ENCODE measurements at places on chromosomes 5 and 9. TPM values are rescaled to one million over a fixed set of nuclear protein-coding genes. Genes with fewer than 3 reads are reported as not detected.

GRCh38 chr5:68464424-68464823, 248.9 kb downstream of the PIK3R1 start:
- DNase-seq = no peak

DNA sequence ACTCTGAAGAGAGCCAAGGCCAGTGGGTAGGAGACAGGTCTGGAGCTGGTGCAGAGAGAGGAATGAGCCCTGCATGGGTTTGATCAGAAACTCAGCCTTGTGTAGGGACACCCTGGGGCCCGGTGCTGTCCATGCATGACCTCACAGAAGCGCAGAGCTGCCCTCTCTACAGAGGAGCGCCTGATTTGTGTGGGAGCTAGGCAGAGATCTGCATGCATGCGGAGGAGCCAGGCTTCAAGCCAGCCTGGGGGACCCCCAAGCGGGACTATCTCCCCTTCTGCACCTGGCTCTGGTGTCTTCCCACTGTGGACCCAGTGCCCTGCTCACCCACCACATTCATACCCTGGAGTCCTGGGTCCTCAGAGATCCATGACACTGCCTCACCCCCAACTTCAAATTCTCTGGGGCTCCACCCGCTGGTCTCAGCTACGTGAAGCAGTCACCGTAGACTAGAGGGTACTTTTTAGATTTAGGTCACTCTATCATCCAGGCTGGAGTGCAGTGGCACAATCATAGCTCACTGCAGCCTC, 2.6 kb upstream of the LCN2 start:
- DNase-seq = no peak

DNA sequence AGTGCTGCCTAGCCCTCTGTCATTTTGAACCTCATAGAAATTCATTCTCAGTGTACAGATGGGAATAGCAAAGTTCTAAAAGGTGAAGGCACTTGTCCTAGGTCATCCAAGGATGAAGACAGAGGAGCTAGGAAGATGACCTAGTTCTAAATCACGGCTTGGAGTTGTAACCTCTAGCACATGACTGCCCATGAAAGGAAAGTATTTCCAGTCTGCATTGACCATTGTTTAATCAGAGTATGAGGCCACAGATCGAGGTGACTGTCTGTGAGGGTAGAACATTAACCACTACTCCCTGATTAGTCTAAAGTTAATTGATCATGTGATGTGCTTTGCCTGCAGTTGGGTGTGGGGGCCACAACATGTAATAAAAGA, 674 bp upstream of the TNFSF15 start:
- DNase-seq = no peak

GRCh38 chr9:70340572-70340971, 73.9 kb downstream of the KLF9 start:
- no peak for DNase-seq

DNA sequence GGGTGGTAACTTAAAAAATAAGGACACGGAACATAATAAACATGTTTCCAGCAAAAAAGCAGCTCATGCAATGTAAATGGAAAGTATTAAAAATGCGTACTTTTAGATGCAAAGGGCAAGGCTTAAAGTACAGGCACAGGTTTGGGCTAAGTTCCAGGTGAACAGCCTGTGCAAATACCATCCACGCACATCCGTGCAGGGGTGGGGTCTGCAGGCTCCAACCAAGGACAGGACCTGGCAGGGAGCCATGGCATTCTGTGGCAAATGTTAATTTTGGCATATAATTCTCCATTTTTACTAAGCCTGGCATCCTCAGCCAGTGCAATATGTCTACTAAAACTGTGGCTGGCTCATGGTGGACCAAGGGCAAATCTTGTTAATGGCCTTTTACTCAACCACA, 365.8 kb upstream of the DAP start:
- no peak for DNase-seq

GRCh38 chr5:179166886-179167841, 107.0 kb downstream of the ZNF354C start:
- peak; percentile 70 for DNase-seq

DNA sequence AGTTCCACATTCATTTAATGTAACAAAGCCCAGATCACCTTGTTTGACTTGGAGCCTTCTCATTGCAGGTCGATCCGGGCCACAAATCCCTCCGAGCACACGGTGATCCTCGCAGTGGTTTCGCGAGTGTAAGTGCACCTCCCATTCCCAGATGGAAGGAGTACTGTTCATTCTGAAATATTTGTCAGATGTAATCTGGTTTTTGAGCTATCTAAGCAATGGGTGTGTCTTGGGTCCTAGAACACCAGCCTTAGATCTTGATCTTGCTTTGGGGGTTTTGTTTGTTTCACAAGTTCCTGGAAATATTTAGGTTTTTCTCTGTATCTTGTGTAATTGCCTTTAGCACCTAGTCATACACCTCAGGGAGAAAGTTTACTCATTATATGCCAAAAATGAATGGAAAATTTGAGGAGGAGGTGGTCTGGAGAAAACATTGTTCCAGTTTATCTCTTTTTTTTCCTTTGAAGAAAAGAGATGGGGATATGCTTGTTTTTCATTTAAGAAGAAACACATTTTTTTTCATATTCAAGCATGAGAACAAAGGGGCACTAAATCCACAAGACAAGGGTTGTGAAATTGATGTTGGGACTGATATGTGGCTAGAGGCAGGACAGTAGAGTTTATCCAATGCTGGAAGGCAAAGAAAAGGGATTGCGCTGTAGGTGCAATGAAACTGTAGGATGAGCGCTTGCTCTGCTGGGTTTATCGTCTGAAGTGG, 118.6 kb downstream of the PDE8B start:
- DNase-seq = no peak

GRCh38 chr5:178115814-178116142, 2.4 kb downstream of the N4BP3 start:
- DNase-seq = no peak

Gene TRIM36
- total RNA-seq = 18.9 TPM

Gene PCDHB4
- total RNA-seq = 2.6 TPM

Gene BARHL1
- not detected for total RNA-seq

All from neural crest cell (in vitro differentiated cells).